ENCODE measurements at places on chromosomes 7 and 10.

DNA sequence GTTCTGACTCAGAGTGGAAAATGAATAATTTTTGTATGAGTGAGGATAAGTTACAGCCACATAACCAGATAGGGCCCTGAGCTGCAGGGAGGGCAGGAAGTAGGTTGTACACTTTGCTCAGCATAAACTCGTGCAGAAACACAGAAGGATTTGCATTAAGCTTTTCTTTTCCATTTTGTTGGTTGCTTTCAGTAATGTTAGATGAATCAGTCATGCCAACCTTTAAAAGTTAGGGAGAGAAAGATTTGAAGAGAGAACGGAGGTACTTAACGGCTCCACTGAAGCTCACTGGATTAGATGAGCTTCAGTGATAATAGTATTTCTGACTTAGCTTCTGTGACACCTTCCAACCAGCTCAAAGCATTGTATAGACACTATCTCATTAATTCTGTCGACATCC lies 348.1 kb downstream of the GATA3 start:
- no peak for DNase-seq

- no peak for DNase-seq
Observed at GRCh38 chr10:112952282-112953173, 2.5 kb downstream of the TCF7L2 start.

GRCh38 chr10:97049670-97050069 lies 136.1 kb downstream of the SLIT1 start:
- no peak for DNase-seq

DNA sequence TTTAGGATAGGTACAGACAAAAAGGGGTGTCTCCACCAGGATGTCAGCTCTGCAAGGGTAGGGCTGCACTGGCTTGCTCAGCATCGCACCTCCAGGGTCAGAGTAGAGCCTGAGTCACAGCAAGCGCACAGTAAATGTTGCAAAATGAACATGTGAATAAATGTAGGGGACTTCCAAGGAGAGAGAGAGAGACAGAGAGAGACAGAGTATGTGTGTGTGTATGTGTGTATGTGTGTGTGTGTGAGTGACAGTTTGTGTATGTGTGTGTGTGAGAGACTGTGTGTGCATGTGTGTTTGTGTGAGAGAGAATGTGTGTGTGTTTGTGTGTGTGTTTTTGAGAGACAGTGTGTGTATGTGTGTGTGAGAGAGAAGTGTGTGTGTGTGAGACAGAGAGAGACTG lies 163.3 kb downstream of the RPS24 start:
- DNase-seq = no peak

GRCh38 chr10:33196710-33197491 lies 137.6 kb downstream of the NRP1 start:
- no peak for DNase-seq

DNA sequence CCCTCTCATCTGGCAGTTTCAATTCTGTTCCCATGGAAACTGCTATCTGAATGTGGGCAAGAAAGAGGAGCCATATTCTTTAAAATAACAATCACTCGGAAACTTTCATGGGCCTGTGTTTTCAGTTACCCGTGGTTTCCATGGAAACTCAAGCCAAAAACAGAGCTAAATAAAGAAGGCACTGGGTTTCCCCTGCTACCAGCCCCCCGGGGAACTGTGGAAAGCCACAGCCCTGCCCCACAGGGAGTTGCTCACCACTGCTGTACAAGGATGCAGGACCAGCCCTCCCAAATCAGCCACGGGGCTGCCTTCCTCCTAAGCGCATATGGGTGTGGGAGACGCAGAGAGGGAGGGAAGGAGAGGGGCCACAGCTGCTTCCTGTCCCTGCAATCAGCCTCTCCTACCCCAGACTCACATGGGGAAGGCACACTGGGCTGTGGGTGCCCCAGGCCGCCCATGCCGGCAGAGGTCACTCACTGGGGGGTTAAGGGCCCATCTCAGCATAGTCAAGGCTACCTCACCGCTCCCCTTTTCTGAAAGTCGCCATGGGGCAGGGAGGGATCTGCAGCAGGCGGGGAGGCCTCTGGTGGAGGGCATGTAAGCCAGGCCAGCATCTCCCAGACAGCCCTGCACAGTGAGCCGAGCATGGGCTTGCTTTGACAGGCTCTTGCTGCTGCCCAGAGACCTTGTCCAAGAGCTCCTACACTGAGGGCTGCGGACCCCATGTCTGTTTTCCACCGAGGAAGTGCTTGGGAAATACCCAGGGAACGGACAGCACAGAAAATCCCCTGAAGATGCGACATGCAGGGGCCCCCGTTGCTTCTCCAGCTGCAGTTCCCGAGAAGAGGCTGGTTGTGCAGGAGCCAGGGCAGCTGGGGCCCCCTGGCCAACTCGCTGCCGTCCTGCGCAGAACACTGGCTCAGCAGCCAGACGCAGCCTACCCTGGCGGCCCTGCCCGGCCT lies 157.3 kb upstream of the PPP2R2D start:
- no peak for DNase-seq

DNA sequence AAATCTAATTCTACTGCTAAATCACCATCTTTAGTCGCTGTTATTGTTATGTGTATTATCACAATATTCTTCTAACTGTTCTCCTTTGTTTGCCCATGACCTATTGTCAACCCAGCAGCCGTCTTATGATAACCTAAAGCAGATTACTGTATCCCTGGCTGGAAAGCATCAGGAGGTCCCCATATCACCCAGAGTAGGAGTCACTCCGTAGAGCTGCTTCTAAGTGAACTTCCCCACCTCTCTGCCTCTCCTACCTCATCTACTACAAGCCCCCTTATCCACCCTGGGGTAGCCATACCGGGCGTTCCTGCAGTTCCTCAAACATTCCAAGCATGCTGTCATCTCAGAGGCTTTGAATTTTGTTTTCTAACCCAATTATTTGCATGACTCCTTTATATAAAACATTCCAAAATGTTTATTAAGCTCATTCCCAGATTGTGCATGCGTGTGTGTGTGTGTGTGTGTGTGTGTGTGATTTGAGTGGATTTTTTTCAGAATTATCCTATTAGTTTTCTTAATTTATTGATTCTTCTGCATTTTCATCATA lies 39.7 kb downstream of the POU6F2 start:
- DNase-seq = no peak

- DNase-seq = no peak
Observed at GRCh38 chr10:31584098-31584631, 265.1 kb downstream of the ZEB1 start.

DNA sequence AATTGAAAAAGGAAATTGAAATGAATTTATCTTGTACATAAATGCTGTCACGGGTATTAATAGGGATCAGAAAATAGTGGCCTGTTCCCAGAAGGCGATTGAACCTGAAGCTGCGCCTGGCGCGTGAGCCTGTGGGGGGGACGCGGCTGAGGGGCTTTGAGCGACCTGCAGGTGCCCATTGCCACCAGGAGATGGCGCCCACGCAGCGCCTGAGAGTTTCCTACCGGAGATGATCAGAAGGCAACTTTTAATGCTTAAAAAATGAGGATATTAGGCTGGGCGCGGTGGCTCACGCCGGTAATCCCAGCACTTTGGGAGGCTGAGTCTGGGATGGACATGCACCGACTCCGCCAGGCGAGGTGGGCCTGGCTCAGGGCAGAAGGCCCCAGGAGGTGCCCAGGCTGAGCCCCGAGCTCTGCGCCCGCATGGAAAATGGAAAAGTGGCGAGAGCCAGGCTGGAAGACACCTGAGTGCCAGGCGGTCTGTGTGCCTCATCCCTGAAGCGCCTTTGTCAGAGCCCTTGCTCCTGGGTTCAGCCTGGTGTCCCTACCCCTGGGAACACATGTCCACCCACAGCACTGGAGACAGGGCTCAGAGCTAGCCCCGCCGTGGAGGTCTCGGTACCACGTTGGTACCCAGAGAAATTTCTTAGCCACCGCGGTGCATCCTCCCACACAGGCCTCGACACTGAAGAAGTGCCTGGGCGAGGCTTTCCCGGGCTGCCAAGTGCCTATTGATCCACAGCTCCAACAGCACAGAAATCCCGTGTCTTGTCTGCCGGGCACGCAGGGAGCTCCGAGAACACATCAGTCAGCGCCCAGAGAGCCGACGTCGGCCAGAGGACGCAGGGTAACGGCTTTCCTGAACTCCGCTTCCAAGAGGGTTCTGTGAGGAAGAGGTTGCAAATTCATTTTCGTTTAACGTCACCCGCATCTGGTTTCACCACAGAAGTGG lies 117.4 kb downstream of the INPP5A start:
- peak; percentile 57 for DNase-seq

- no peak for DNase-seq
Observed at GRCh38 chr10:123381224-123381623, 227.0 kb downstream of the BUB3 start.

GRCh38 chr10:335151-335800 lies 200.0 kb downstream of the ZMYND11 start:
- DNase-seq = no peak

- no peak for DNase-seq
Observed at GRCh38 chr7:37977243-37977642, 56.8 kb downstream of the EPDR1 start.

- DNase-seq = no peak
Observed at GRCh38 chr7:141944811-141945210, 2.0 kb downstream of the CLEC5A start.

DNA sequence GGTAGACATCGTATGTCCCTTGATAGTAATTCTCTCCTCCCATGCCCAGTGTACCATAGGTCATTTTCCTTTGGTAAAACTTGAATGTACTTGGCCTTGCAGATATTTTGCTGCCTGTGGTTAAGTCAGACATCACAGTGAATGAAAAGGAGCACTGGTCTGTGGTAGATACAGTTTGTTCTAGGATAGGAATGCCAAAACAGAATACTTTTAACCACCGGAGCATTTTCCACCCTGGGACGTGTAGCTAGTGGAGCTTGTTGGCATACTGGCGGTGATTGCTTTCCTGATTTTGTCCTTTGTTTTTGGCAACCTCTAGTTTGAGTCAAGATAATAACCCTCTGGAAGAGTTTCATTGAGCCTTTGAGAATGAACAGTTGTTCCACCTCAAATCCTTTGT lies 92.0 kb upstream of the BMPER start:
- no peak for DNase-seq

DNA sequence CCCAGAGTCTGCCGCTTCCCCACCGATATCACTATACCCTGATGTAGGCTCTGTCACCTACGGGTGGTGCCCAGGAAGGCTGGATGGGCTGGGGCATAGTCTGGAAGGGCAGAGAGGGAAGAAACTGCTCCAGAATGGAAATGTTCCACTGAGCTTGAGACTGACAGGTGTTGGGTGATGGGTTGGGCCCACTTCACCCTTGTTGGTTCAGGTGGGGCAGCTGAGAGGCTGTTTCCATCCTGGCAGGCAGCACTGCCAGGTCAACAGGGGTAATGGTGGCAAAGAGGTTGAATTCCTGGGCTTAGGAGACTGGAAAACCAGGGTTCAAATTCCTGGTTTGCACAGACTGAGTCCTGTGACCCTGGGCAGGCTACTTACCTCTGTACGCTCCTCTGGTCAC lies 28.5 kb upstream of the FRAT2 start:
- no peak for DNase-seq

DNA sequence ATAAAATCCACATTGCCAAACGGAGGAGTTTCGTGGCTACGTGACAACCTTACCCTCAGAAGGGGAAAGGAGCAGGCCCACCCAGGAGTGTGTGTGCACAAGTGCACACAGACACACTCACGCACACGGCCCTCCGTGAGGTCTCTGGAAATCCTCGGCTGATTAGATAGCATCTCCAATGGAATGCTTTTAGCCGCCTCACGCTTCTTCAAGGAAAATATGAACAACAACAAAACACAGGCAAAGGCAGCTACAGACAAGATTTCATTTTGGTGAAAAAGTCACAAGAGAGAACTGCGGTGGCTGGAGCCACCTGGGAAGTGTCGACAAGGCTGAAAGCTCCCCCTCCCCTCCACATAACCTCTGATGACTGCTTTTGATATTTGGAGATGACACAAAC lies 391.8 kb upstream of the MKI67 start:
- no peak for DNase-seq

GRCh38 chr10:4719036-4719435 lies 107.0 kb upstream of the AKR1E2 start:
- DNase-seq = no peak

DNA sequence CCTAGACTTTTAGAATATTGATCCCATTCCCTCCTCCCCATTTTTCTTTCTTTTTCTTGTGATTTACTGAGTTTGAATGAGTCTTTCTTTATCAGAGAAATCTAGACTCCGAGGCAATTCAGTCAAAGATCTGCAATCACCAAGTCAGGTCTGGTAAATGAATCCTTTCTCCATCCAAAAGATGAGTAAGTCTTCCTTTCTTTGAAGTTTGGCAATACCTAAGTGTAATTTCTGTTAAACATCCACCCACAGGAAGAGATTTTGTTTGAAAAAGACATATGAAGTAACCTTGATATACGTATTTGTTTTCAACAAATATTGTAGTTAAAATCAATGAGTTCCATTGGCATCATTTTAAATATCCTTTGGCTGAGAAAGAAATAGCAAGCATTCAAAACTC lies 58.3 kb downstream of the SLC39A12 start:
- DNase-seq = no peak

DNA sequence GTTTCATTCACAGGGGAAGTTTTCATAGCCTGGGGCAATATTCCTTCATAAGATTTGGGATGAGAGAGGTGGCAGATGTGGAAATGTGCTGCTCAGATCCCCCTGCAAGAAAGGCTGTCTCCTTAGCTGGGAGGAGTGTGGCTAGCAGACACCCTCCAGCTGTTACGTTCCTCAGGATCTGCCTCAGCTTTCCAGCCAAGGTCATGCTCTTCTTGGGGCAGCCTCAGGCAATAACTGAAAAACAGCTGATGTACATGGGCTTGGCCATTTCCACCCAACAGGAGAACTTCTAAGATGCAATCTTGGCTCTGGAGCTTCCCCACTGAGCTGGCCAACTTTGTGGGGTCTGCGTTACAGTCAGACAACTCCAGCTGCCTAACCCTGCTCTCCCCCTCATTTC lies 51.3 kb upstream of the SEPTIN7 start:
- no peak for DNase-seq

GRCh38 chr10:62305813-62306212 lies 37.2 kb upstream of the RTKN2 start:
- no peak for DNase-seq

- no peak for DNase-seq
Observed at GRCh38 chr10:91616137-91616536, 16.7 kb downstream of the PPP1R3C start.

DNA sequence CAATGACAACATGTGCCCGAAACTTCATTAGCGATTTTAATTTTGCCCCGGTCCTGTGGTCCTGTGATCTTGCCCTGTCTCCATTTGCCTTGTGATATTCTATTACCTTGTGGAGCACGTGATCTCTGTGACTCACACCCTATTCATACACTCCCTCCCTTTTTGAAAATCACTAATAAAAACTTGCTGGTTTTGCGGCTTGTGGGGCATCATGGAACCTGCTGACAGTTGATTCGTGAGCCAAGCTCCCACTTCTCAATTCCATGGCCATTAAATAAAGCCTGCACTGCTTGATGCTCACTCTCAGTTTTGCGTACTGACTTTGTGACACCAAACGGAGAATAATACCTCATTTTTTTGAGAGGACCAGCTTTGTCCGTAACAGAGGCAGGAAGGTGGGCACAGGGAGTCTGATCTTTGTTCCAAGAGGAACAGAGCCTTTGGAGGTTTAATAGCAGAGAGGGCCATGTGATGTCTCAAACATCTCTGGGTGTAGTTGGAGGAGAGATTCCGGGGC lies 3.8 kb upstream of the ADAMTS14 start:
- DNase-seq = no peak

- peak; percentile 58 for DNase-seq
Observed at GRCh38 chr7:71733107-71733870, 601.3 kb downstream of the GALNT17 start.

- DNase-seq = no peak
Observed at GRCh38 chr7:158378978-158379377, 208.6 kb downstream of the PTPRN2 start.

- no peak for DNase-seq
Observed at GRCh38 chr7:129785685-129786514, 166.9 kb downstream of the UBE2H start.

GRCh38 chr10:16521311-16522016 lies at the start of gene C1QL3:
TSS of gene C1QL3 (minus strand) at chr10:16521879. CDS start at chr10:16521065, 814 bp downstream.
- no peak for DNase-seq

All from NCI-H1436 (cell line).